Thoracic aorta (tissue), 2 donors: ENCODE measurements at places on chromosomes 2 and 18. TPM values are rescaled to one million over a fixed set of nuclear protein-coding genes. Genes with fewer than 3 reads are reported as not detected.
A peak's percentile ranks its signal among the peaks of the same experiment; 100 is the strongest.

Gene LPIN1
- 55.8 TPM for total RNA-seq

Gene SIX3
- not detected for total RNA-seq

Gene CAVIN2
- total RNA-seq = 15.0 TPM

Gene LHCGR
- not detected for total RNA-seq

Gene RASGRP3
- 22.1 TPM for total RNA-seq

Gene SP140
- total RNA-seq = 0.95 TPM

- no peak for DNase-seq
Observed at GRCh38 chr2:113117541-113118262, 9.7 kb upstream of the IL1RN start.

- DNase-seq = no peak
Observed at GRCh38 chr2:197496695-197497094, 2.9 kb downstream of the HSPD1 start.

DNA sequence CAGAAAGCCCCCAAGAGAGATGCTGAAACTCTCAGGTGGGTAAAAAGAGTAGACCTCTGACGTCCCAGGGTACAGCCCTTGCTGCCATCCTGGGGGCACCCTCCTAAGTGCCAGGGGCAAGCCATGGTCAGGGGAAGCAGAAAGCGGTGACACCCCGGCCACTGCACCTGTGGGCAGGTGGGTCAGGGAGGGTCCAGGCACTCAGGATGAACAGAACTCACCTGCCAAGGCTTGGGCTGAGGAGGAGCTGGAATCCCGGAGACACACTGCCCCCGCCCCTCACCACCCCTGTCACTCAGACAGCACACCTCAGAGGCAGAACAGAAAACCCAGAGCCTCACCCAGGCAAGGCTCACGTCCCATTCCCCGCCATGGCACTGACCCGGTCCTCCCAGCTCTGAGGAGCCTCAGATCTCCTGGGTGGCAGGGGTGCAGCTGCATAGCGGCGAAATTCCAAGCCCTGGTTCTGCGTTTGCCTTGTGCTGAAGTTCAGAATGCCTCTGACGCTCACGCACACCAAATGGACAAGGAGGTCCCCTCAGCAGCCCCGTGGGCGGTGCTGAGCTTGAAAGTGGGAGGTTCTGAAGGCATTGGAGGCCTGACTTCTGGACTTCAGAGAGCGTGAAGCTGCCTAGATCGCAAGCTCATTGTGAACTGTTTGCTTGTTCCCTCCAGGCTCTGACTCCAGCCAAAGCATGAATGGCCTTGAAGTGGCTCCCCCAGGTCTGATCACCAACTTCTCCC lies 4.3 kb downstream of the GPR17 start:
- DNase-seq = no peak

- DNase-seq = no peak
Observed at GRCh38 chr2:180607514-180608049, 372.8 kb upstream of the UBE2E3 start.

- peak; percentile 90 for DNase-seq
Observed at GRCh38 chr2:19801367-19802080, 100.3 kb downstream of the TTC32 start.

DNA sequence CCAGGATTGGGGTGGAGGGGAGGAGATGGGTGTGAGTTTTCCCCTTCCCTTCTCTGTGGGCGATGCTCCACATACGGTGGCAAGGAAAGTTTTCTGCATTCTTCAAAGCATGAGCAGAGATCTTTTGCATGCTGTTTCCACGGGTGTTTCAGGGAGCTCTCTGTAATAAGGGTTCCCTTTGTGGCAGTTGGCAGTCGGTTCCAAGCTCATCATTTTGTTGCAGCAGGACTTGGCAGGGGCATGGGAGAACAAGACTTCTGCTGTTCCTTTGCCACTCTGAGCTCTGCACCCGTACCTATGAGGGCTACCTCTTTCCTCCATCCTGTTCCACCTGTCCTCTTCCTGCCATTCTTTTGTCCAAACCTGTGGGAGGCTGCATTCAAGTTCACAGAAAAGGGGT lies 71.3 kb upstream of the SPRED2 start:
- DNase-seq = no peak

- DNase-seq = peak; percentile 72
Observed at GRCh38 chr2:10036095-10036884, 7.1 kb upstream of the KLF11 start.

DNA sequence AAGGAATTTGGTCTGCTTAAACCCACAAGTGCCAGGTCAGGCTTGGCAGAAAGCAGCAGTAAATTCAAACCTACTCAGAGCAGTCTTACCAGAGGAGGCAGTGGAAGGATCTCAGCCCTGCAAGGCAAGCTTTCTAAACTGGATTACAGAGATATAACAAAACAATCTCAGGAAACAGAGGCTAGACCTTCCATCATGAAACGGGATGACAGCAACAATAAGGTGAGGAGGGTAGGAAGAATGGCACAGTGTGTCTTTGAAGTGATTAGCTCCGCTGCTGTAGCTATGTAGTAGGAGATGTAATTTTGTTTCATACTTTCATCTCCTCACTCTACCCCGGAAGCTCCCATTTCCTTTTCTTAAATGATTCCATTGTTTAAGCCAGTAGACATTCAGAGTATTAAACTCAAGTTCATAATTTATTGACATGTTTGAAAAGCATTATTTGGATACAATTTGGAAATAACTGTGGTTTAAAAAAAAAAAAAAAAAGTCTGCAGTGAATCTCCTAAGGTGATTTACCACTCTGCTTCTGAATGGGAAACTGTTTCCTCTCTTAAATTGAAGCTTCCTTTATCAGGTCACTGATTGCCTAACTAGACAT lies 29.4 kb upstream of the DYSF start:
- DNase-seq = no peak

- no peak for DNase-seq
Observed at GRCh38 chr2:42036413-42036812, 11.4 kb upstream of the PKDCC start.

DNA sequence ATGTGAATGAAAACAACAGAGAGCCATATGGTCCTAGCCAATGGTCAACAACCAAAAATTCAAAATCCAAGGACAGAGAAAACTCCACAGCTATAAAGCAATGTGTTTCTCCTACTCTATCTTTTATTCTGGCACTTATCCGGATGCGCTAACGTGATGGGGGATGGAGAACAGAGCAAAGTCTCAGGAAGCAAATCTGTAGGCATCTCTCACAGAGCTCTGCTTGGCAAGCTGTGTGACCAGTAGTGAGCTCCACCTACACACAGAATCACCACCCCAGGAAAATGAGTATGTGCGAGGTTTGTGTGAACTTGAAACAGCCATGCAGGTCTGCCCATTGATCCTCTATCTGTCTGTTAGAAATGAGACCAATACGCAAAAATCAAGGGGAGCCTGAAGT lies 584.3 kb downstream of the BCL11A start:
- no peak for DNase-seq

DNA sequence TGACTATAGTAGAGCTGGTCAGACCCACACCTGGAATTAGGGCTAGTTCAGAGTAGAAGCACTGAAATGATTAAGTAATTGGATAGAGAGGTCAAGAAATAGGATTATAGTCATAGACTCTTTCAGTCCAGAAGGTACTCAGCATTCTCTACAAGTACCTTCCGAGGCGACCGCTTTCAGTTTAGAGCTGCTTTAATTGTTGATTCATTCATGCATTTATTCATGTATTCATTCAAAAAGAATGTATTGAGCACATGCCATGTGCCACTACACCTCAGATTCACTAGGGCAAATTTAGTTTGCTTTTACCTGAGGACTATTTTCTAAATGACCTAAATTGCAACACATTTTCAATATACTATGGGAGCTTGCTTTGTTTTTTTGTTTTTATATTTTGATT lies 48.7 kb downstream of the CRIM1 start:
- DNase-seq = no peak

DNA sequence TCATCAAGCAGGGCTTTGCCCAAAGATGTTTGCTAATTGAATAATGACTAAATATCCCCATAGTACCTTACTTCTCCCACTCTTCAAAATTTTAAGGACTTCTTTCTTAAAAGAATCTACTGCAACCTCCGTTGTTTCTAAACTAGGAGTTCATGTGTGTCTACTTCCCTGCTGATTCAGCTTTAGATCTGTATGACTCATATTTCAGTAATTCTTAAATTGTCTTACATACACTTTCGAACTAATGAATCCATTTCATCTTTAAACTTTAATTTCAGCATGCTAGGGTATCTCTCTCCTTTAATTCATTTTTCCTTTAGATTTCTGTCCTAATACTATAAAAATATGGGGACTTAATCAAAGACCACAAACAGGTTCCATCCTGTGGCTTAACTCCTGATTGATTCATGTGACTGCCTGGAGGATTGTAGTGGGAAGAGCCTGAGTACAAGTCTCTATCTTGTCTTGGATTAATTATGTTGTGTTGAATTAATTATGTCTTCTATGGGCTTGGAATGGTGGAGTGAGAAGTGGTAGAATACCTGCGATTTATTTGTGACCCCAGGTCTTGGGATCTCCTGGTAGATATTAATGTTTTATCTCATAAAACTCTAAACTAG lies 24.9 kb upstream of the COL5A2 start:
- DNase-seq = no peak

DNA sequence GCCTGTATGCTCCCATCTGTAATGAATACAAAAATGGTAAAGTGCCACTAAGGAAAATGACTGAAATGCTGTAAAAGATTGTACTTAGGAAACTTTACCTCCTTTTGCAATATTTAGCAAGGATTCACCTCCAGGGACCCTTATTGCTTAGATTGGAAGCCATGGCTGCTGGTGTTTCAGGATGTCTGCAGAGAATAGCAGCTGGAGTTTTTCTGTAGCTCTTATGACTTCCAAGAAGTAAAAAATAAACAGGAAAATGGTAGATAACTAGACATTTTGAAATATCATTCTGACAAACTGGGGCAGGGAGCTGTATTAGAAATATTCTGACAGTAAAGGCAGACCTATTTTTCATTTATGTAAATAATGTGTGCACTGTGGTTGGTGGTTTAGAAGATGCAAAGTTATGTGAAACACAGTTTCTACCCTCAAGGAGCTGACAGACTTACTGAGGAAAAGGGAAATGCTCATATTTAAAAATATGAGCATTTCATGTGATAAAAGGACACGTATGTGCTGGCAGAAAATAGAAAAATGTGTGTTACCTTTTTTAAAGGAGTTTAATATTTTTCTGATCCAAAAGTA lies 224.9 kb upstream of the BOD1L2 start:
- no peak for DNase-seq

- no peak for DNase-seq
Observed at GRCh38 chr2:39625193-39625926, 40.4 kb upstream of the TMEM178A start.

DNA sequence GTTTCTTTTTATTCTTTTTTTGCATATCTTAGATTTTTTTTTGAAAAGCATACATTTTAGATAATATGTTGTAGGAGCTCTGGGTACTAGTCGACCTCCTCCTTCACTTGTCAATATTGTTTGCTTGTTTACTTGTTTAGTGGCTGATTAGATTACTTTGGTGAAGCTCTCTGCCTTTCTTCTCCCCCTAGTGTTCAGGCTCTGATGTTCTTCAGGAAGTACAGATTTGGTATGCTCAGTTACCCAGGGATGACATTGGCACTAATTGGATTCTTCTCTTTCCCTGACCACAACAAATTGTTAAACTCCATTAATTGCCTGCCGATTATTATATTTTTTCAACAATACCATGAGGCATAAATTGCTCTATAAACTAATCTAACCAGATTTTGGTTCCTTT lies 491.2 kb downstream of the SUCLG1 start:
- DNase-seq = no peak

DNA sequence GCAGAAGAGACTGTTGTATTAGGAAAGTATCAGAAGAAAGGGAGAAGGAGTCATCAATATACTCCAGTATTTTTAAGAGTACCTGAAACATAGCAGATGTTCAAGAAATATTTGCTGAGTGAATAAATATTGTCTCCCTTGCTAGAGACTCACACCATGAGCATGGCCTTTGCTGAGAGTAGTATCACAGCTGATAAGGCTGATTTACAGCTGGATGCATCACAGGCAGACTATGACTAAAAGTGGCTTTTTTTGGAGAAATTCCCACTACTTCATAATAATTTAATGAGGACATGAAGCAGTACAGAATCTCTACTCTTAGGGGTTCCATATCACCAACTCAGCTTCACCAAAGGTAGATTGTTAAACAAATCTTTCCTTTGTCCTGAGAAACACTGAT lies 373.3 kb downstream of the RBM43 start:
- no peak for DNase-seq

- DNase-seq = no peak
Observed at GRCh38 chr2:69499966-69500365, 62.7 kb upstream of the NFU1 start.

DNA sequence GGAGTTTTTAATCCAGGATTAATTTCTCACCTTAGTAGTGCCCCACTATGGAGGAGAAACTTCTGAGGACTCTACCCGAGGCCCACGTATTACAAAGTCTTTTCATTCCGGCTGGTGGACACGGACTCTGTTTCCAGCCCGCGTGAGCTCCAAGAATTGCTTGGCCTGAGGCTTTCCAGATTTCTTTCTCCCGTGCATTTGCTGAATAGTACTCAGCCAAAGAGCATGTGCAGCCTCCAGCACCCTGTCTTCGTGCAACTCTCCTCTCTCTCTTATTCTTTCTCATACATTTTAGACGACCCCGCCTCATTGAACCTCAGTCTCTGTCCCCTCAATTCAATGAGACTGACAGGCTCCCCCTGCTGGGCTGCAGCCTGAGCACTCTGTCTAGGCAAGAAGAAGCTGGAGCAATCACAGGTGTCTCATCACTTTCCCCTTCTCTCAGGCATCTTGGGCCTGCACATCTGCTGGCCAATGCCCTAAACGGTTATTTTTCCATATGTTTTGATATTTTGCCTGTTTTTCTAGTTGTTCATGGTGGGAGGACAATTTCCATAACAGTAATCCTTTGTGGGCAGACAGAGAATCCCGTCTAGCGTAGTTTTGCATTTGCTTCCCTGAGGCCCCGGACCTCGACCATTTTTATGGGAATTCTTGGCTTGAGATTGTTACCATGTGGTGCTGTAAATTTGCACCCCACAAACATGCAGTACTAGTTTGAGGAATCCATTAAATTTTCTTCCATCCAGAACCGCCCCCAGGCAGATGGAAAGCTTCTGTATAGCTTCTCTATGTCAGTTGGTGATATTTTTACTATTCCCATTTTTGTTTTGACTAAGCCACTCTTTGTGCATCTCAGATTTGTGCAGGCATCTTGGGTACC lies 50.1 kb upstream of the LPIN2 start:
- peak; percentile 21 for DNase-seq

DNA sequence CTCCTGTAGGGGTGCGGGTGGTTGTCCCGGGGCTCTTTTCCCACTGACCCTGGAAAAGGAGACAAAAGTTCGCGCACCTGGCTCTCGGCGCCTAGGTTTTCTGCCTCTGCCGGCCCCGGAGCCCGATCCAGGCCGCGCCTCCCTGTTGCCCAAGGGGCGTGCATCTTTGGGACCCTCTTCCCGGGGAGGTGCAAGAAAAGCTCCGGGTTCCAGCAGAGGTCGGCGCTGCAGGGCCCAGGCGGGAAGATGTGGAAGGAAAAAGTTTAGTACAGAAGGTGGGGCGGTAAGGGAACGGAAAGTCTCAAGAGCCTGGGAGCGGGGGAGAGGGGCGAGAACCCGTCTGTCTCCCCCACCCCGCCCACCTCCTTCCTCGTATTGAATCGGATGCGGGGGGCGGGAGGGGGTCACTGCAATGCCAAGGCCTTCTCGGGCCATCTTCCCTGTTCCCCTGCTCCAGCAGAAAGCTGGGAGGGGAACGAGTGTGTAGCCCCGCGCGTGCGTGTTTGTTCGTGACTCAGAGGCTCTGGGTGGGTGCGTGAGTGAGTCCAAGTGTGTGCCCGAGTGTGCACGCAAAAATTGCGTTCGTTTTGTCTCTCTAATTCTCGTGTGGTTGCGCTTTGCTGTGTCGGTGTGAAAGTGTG lies 6.3 kb upstream of the EN1 start:
- no peak for DNase-seq
